Daoy (cell line): ENCODE measurements at places on chromosomes 4 and X. TPM values are rescaled to one million over a fixed set of nuclear protein-coding genes. Genes with fewer than 3 reads are reported as not detected.

CXCL1 gene
- 16.7 and 21.4 TPM in 2 replicates for total RNA-seq

TEX13D gene
- not detected in 2 replicates for total RNA-seq

NAP1L2 gene
- total RNA-seq, result 10.2 and 12.9 TPM in 2 replicates

MAGEE2 gene
- not detected in 2 replicates for total RNA-seq

IL2RG gene
- total RNA-seq, result not detected in 2 replicates

SORBS2 gene
- 3.3 and 7.7 TPM in 2 replicates for total RNA-seq

GRCh38 chrX:38896724-38897298 is 95.6 kb downstream of the MID1IP1 start:
- DNase-seq, result no peak

DNA sequence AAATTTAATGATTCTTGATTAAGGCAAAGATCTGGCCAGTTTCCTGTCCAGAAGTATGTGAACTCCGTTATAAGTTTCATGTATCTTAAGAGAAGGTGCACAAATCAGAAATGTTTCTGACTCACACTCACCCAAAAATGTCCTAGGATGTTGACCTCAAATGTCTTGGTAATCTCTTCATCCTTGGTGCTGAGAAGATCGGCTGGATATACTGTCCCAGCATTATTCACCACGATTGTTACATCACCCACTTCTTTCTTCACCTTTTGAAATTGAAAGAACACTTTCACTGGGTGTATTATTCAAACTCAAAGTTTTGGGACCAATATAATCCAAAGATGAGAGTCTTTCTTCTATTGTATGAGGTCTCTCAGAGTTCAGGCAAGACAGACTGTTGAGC is 5.7 kb downstream of the HSD17B13 start:
- no peak for DNase-seq

GRCh38 chr4:15776871-15777648 is 1.1 kb upstream of the CD38 start:
- DNase-seq, result no peak

DNA sequence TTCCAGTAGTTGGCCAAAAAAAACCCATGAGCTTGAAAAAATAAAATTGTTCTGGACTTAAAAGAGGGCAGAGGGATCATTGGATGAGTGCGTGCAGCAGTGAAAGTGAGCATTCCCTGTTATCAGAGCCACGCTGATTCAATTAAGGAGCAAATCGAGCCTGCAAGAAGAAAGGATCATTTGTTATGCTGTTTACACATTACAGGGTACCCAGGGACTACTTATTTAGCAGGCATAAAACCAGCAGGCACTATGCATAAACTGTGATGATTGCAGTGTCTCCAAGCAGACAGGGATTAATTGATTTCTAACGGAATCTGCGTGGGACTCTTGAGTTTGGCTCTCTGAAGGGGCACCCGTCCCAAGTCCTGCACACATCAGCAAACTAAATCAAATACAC is 83.5 kb downstream of the SHOX start:
- DNase-seq, result no peak

- peak; percentile 11 for DNase-seq
Observed at GRCh38 chr4:89837993-89838390, 1.0 kb upstream of the SNCA start.

DNA sequence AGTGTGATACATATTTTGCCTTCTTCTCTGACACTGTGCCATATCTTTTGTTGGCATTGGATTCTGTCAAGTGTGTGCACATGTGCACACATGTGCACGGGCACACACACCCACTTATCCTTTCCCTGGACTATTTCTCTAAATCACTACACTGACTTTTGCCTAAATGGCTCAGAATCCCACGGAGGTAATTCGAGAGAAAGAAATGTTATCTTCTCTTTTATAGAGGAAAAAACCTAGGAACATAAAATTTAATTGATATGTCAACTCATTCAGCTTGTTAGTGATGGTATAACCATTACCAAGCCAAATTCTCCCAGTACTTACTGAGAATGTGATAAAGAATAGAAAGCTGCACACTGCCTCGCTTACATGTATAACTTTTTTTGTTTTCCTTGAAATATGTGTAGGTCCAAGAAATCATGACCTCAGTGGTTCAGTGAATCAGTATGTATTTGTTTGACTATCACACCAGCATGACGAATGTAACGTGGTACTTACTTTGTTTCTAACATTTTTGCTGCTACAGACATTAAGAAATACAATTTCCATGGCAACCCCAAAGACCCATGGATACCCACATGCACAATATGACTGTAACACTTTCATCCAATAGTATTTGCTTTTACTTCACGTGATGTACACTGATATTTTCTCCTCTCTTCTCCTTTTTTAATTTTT is 163.0 kb downstream of the PCDH7 start:
- no peak for DNase-seq

DNA sequence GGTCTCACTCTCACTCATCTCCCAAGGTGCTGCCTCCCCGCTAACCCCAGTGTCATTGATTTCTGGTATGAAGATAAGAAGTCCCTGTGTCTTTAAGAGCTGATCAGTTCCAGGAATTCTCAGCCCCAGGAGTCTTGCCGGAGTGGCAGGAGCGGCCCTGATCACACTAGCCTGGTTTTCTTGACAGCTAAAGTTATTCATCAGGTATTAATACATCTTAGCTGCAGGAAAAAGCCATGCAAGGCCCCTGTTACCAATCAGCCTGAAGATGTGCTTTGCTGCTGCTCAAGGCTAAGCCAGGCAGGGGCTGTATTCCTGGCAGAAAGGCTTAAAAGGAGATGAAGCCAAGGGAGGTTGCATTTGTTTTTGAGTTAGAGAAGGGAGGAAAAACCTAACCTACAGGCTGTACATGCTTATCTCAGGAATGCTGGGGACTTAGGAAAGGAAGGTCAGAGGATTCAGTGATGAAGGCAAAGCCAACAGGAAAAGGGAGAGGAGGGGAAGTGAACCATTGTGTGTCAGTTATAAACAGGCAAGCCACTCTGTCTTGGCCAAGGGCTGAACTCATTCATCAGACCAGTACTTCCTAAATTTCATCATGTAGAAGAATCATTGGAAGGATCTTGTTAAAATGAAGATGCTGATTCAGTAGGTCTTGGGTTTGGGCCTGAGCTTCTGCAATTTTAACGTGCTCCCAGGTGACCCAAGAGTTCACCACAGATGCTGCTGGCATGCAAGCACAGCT is 8.6 kb downstream of the SRPX start:
- no peak for DNase-seq

DNA sequence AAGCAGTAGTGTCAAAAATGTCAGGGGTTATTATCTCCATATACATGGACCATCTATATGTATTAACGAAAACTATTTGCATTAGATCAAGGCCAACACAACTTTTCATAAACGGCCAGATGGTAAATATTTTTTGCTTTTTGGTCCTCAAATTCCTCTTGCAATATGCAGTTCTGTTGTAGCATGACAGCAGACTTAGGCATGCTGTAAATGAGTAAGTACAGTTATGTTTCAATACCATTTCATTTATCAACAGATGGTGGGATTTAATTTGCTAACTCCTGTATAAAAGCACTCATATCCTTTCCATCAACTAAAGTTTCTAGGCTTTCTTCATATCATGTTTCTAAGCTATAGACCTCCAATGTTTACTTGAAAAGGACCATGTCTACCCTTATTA is 208.1 kb downstream of the ANKRD50 start:
- no peak for DNase-seq
